ENCODE measurements at places on chromosomes 5 and 9.

DNA sequence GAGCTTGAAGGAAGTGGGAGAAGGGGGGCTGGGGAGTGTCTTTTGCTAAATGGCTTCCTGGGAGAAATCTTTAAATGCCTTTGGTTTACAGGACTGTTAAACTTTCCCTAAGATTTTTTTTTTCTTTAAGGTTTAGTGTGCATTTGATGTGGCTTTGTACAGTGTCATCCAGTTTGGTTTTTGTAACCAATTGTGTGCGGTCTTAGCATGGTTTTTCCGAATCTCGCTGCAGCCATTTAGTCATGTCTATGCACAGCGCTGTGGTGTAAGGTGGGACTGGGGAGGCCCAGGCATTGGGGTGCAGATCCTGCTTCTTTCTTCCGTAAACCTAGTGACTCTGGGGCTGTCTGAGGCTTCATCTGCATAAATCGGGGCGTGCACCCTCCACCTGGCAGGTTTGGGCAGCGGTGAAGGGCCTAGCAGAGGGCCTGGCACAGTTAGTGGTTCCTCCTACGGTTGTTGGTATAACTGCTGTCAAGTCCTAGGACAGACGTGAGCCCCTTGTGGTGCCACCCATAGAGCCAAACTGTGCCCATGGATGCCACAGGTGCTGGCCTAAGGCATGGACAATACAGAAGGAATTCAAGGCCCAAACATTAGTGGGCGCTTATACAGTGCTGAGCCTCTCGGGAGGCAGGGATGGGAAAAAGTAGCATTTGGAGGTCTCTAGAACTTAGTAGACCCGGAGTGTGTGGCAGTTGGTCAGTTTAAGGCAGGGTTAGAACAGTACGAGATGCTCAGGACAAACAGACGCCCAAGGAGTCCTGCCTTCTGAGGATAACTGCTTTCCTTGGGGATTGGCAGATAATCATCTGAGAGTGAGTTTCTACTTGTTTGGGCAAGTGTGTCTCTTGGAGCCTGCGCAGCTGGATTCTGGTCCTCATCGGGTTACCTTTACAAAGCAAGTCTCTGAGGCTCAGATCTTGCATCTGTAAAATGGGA is 1.5 kb downstream of the PRRC2B start:
- no peak for DNase-seq

DNA sequence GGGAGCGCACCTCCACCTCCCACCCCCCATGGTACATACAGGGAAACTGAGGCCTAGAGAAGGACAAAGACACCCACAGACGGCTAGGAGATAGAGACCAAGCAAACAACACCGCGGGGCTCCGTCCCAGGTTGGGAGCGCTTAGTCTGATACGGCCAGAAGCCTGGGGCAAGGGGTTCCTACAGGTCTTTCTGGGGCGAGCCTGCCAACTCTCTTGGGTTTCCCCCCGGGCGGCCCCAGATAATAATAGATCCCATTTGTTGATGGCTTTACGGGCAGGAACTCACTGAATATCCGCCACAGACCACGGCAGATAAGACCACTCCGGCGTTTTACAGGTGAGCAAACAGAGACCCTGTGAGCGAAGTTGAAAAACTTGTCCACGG is 5.0 kb upstream of the EBF1 start:
- DNase-seq, result no peak

- DNase-seq, result no peak
These were observed 16.4 kb upstream of the FST start for GRCh38 chr5:53463909-53464621.

DNA sequence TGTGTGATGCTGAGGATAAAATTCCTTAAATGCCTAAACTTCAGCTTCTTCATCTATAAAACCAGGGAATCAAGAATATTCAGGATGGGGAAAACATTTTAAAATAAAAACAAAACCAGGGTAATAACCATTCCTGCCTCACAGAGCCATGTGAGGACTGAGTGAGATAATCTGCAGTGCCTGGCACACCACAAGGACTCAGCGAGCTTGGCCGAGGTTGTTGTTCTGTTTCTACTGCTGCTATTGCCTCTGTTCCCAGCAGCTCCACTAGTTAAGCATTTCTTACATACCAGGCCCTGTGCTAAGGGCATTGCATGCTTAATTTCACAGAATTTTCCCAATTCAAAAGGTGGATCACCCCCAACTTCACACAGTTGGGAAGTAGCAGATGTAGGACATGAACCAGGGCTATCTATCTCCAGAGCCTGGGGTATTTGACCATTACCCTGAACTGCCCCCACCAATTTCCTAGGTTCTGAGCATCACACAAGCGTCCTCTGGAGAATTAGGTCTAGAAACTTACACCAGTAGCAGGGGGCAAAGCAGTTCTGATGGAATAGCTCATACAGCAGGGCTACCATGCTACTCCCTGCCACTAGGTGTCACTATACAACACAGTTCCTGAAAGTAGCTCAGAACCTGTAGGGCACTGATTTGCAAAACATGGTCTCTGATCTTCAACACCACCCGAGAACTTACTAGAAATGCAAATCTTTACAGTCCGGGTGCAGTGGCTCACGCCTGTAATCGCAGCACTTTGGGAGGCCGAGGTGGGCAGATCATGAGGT is 74.3 kb downstream of the LRSAM1 start:
- DNase-seq, result no peak

DNA sequence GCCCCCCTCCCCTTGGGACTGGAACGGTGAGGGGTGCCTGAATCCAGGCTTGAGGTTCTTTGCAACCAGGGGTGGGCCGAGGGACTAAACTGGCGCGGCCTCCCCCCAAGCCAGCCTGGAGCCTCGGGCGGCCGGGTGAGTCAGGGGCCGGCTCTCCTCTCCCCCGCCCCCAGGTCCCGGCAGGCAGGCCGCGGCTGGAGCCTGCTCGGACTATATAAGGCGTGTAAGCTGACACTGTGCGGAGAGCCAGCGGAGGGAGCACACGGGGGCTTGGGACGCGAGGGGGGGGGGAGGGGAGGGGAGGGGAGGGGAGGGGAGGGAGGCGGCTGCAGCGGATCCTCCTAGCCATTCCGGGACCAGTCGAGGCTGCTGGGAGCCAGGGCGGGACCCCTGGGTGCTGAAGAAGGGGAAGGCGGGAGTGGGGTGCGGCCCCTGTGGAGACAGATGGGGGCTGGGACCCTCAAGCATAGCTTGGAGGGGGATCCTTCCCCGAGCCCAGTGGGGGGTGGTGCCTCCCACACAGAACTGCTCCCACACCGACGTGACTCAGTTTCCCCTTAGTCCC is 595 bp downstream of the PDLIM7 start:
- no peak for DNase-seq

DNA sequence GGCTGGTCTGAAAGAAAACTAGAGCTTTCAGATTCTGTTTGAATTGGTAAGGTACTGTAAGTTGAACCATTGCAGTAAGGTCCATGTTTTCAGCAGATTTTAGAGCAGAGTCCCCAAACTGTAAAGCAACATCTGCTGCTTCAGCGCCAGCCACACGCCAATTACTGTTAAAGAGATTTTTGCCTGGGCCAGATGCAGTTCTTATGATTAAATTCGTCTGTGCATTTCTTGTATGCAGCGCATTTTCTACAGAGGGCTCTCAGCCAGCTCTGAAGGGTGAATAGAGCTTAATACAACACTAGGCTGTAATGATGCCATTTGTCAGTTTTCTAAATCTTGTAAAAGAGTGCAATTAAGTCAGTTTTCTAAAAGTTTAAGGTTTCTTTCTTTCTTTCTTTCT is 246.3 kb downstream of the COX7C start:
- no peak for DNase-seq

DNA sequence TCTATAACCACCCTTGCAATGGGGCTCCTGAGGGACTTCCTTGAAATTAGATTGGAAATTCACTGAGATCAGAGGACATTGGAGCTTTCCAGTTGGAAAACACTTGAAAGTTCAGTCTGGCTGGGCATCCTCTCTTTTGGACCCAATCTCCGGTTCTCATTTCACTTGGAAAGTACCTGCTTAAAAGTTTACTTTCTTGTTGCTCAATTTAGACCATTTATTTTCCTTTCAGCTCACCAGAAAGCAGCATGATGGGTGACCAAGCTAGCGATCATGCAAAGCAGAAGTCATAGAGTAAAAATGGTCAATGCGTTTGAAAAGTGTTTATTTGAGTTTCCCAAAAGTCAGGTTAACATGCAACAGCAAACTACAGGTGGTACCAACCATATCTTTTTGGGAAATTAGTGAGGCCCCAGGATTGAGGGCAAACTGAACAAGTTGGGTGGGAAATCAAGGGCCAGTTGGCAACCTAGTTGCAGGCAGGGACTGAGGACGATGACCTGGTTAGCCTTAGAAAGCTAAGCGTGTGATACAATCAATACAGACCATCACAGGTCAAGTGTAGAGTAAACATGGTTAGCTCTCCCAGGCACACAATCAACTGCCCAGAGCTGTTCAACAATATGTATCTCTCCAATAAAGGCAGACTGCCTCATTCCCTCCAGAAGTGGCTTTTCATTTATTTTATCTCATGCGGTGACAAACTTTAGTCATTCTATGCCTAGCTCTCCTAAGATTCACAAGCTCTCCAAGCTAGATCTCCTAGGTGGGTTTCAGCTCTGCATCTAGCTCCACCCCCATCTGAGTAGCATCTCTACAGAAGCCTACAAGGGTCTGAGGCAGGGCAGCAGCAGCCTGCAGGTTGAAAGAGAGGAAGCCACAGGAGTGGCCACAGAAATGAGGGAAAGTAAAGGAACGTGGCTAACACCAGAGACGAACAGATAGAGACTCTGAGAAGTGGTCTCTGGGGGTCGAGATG is 136.9 kb downstream of the UGCG start:
- no peak for DNase-seq

DNA sequence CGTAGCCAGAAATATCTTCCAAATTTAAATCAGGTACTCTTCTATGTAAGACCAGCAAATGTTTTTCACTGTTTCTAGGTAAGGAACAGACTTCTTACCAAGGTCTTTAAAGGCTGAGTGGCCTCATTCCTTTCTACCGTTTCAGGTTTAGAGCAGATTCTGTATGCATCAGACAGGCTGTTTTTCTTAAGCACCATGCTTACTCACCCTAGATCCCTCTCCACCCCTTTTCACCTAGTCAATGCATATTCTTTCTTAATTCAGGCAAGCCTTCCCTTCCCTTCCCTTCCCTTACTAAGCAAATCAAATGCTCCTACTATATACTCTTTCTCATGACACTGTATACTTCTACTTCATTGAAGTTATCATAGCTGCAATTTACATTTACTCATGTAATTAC is 70.7 kb downstream of the RFX3 start:
- DNase-seq, result no peak

GRCh38 chr9:92183449-92183848 is 68.2 kb upstream of the SPTLC1 start:
- DNase-seq, result no peak

DNA sequence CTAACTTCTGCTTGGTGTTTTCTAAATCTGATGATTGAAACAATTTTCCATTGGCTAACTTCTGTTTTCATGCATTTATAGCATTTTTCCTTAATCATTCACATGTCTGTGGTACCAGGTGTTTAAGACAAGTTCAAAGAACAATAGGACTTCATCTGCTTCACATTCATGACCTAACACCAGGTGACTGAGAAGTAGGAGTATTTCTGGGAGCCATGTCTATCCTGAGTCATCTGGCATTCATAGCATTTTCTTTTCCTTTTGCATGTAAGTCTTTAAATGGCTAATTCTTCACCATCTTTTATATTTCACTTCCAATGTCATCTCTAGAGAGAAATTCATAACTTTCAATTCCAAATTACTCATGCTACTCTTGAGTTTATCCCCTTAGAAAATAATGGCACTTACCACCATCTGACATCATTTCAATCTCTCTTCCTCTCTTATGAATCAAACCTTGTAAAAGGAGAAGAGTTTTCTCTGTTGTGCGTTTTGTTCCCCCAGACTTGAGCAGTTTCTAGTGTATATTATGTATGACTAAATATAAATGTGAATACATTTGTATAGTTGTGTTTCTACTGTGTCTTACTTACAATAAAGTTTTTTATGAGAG is 1196.1 kb upstream of the CDH9 start:
- no peak for DNase-seq

GRCh38 chr5:5644249-5644648 is 221.8 kb downstream of the ICE1 start:
- DNase-seq, result no peak

DNA sequence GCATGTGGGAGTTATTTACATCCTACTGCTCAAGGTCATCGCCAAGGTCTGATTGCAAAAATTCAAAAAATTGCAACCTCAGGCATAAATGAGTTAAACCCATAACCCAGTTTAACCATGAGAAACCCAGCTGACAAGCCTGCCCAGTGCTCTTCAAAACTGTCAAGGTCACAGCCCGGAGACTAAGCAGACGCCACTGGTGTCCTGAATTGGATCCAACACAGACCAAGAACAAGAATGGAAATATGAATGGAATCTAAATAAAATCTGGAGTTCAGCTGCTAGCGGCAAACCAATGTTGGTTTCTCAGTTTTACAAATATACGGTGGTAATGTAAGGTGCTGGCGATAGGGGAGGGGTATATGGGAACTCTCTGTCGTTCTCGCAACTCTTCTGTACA is 201.5 kb upstream of the MVB12B start:
- no peak for DNase-seq

GRCh38 chr9:109043578-109043977 is 30.3 kb upstream of the CTNNAL1 start:
- DNase-seq, result no peak

- DNase-seq, result no peak
These were observed 14.6 kb downstream of the RETREG1 start for GRCh38 chr5:16602182-16602581.
